ENCODE measurements at places on chromosomes 5 and 9. TPM values are rescaled to one million over a fixed set of nuclear protein-coding genes. Genes with fewer than 3 reads are reported as not detected.
A peak's percentile ranks its signal among the peaks of the same experiment; 100 is the strongest.

ARHGEF37 gene
- 0.83 TPM for total RNA-seq

DNA sequence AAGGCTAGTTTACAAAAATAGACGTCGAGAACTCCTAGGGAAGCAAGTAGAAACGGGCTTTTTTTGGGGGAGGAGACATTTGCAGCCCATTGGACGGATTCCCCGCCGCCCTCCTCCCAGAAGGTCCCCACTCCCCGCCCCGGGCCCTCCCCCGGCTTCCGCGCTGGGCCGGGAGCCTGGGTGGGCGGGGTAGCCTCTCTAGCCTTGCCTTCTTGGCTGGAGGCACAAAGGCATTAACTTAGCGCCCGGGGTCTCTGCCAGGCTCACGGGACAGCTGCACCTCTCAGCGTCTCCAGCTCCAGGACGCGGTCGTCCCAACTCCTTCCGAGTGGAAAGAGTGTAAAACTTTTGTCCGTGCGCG lies at the start of gene DMRTA1:
Gene DMRTA1 (plus strand): TSS at position 236 of the 361 bp plus-strand sequence. CDS start 242 bp downstream, outside the sequence.
- peaks cover 62% of the 10 kb centered on the region for H3K27me3 ChIP-seq
- H3K4me3 ChIP-seq = peak within 1 kb of the TSS; percentile 68
- H3K36me3 ChIP-seq = no peaks in the 10 kb centered on the region
- no peak within 1 kb of the TSS for H3K27ac ChIP-seq

DNA sequence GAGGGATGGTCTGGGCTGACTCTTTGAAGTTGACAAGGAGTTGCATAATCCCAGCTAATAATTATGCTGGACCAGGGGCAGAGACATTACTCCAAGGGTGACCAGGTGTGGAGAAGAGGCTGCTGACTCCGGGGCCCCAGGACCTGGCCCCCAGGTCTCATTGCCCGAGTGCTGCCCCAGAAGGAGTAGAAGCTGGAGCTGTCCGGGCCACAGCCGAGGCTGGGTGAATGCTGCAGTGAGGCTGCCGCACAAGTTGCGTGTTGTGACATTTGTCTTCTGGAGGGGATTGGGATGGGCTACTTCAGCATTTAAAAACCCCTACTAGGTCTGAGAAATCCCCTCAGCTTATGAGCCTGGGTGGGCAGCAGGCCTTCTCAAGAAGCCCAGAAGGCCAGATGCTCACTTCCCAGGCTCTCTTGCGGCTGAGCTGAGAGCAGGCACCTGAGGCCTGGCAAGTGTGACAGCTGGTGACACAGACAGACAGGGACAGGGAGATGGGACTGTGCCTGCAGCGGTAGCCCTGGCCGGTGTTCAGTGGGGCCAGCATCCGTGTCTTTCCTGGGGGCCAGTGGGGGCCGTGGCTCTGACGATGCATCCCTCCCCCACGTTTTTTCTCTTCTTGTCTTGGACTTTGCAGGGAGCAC lies 122.8 kb downstream of the KCNIP1 start:
- no peak for DNase-seq
- no peaks in the 10 kb centered on the region for H3K36me3 ChIP-seq
- H3K27ac ChIP-seq = no peak overlapping the region
- peaks cover 3% of the 10 kb centered on the region for H3K4me1 ChIP-seq
- H3K27me3 ChIP-seq = peaks cover 9% of the 10 kb centered on the region

DNA sequence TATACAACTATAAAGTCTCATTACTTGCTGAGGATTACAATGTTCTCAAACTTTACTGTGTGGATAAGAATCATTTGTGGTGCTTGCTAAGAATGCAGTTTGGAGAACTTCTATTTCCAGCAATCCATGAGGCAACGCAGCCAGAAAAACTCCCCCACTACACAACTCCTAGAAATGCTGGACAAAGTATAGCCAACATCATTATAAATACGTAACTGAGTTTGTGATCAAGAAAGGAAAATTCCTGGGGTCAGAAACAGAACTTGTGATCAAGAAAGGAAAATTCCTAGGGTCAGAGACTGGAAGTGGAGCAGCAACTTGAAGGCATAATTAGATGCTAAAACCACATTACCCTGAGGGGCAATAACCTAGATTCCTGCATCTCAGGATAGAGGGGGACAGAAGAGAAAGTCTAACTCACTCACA lies 81.1 kb downstream of the MAT2B start:
- peaks cover 1% of the 10 kb centered on the region for H3K27me3 ChIP-seq

DNA sequence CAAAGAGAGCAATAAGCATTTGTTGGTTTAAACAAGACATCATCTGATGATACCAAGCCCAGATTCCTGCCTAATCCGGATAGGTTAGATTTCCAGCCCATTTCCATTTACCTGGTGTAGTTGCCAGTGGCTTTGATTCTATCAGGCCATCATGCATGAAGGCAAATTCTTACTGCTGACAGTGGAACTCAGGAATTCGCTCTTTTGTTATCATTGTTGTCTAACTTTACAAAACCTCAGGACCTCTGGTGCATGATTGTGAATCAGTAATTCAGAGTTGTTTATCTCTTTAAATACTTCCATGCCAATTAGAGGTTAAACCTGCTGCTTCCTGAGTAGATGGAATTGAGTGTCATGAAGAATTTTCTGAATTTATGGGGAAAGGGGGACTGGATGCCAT lies 76.5 kb downstream of the C9orf152 start:
- no peak overlapping the region for H3K4me3 ChIP-seq
- H3K36me3 ChIP-seq = no peaks in the 10 kb centered on the region
- peaks cover 4% of the 10 kb centered on the region for H3K4me1 ChIP-seq
- H3K27me3 ChIP-seq = peaks cover 2% of the 10 kb centered on the region
- H3K27ac ChIP-seq = no peak overlapping the region
- no peak for DNase-seq

GRCh38 chr5:137705106-137705505 lies 30.8 kb downstream of the KLHL3 start:
- no peak overlapping the region for H3K27ac ChIP-seq
- H3K4me3 ChIP-seq = no peak overlapping the region
- no peak for DNase-seq
- H3K4me1 ChIP-seq = peaks cover 2% of the 10 kb centered on the region

GRCh38 chr5:134131165-134131564 lies 16.7 kb downstream of the TCF7 start:
- DNase-seq = no peak
- peaks cover 19% of the 10 kb centered on the region for H3K36me3 ChIP-seq
- no peaks in the 10 kb centered on the region for H3K27me3 ChIP-seq
- peaks cover 88% of the 10 kb centered on the region for H3K4me1 ChIP-seq
- H3K4me3 ChIP-seq = peak overlapping the region; percentile 89
- peak overlapping the region; percentile 83 for H3K27ac ChIP-seq

NRG2 gene
- total RNA-seq = 0.08 TPM

SHOC1 gene
- not detected for total RNA-seq

DNA sequence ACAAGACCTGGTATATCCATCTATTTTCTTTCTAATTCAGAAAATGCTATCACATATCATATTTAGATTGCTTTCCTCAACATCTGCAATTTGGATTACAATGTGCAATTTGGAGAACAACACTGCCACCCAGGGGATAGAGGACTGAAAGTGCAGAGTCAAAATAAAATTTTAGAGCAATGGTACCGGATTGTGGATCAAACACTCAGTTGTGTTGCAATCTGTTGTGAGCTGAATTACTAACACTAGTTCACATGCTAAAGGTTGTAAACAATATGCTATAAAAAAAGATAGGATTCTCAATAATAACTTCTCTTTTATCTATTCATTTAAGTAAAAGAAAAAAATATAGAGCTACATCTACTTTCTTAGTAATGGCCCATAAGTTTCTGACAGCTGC lies 11.9 kb upstream of the SRFBP1 start:
- H3K27me3 ChIP-seq = peaks cover 9% of the 10 kb centered on the region
- no peak overlapping the region for H3K27ac ChIP-seq
- H3K4me1 ChIP-seq = no peaks in the 10 kb centered on the region
- no peak overlapping the region for H3K4me3 ChIP-seq
- no peaks in the 10 kb centered on the region for H3K36me3 ChIP-seq

POU4F3 gene
- total RNA-seq = 0.11 TPM

ARL14EPL gene
- not detected for total RNA-seq

SLC36A2 gene
- total RNA-seq = not detected

DNA sequence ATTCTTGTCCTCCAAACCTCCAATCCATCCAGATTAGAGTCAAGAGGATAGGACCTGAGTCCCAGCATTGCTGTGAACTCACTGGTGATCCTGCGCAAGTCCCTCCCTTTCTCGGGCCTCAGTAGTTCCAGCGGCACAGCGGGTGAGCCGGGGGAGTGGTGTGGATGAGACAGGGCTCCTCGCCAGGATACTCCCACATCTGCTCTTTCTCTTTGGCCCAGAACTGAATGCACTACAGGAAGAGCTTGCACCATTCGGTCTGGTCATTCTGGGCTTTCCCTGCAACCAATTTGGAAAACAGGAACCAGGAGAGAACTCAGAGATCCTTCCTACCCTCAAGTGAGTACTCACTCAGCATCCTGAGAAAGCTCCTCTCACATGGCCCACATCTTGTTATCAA lies 6.3 kb downstream of the GPX3 start:
- no peaks in the 10 kb centered on the region for H3K27me3 ChIP-seq
- no peak overlapping the region for H3K4me3 ChIP-seq
- peaks cover 40% of the 10 kb centered on the region for H3K36me3 ChIP-seq
- no peak for DNase-seq
- H3K27ac ChIP-seq = no peak overlapping the region

GRCh38 chr5:148740966-148741742 lies 85.3 kb upstream of the ADRB2 start:
- H3K36me3 ChIP-seq = no peaks in the 10 kb centered on the region
- H3K27ac ChIP-seq = no peak overlapping the region
- H3K4me1 ChIP-seq = peaks cover 2% of the 10 kb centered on the region
- DNase-seq = no peak
- no peak overlapping the region for H3K4me3 ChIP-seq
- peaks cover 12% of the 10 kb centered on the region for H3K27me3 ChIP-seq

GRCh38 chr5:141850244-141850768 lies 27.9 kb downstream of the PCDH1 start:
- peak overlapping the region; percentile 80 for H3K27ac ChIP-seq
- H3K36me3 ChIP-seq = no peaks in the 10 kb centered on the region
- peaks cover 2% of the 10 kb centered on the region for H3K27me3 ChIP-seq
- H3K4me3 ChIP-seq = peak overlapping the region; percentile 90

DNA sequence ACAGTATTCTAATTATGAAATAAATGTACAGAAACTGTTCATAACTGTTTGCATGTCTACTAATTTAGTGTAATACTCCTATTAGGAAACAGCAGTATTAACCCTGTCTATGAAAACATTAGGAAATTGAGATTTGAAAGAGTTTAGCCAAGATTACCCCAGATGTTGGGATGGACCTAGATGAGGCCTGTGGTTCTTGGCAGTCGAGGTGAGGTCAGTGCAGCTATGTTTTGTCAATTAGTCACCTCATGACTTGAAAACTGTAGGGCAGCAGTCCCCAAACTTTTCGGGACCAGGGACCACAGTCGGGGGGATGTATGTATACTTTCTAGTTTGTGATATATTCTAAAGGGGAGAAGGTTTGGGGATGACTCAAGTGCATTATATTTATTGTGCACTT lies 4.7 kb downstream of the LNPEP start:
- H3K36me3 ChIP-seq = peaks cover 45% of the 10 kb centered on the region
- H3K4me1 ChIP-seq = peaks cover 46% of the 10 kb centered on the region
- no peak overlapping the region for H3K4me3 ChIP-seq
- no peaks in the 10 kb centered on the region for H3K27me3 ChIP-seq
- DNase-seq = no peak

ENHO gene
- not detected for total RNA-seq

- DNase-seq = no peak
- H3K4me3 ChIP-seq = no peak overlapping the region
- H3K27ac ChIP-seq = no peak overlapping the region
- H3K36me3 ChIP-seq = peaks cover 10% of the 10 kb centered on the region
- H3K4me1 ChIP-seq = peaks cover 40% of the 10 kb centered on the region
- peaks cover 2% of the 10 kb centered on the region for H3K27me3 ChIP-seq
These were observed 26.2 kb upstream of the TGFBR1 start for GRCh38 chr9:99078717-99079116.

DNA sequence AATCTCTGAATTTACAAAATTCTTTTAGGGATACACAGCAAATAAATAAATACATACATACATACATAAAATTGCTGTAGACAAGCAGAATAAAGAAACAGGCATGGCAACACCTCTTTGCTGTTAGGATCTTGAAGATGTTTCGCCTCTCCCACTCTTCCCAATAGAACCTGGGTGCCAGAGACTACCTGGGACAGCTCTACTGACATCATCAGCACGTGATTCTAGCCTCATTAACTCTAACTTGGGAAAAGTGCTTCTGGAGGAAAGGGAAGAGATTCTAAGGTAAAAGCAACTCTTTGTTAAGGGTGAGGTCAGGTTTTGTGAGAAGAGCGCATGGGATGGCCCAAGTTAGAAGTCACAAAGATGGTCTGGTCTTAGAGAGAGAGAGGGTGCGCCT lies 339.1 kb downstream of the RFX3 start:
- no peak for DNase-seq
- H3K36me3 ChIP-seq = no peaks in the 10 kb centered on the region
- H3K4me3 ChIP-seq = no peak overlapping the region
- no peaks in the 10 kb centered on the region for H3K4me1 ChIP-seq
- no peak overlapping the region for H3K27ac ChIP-seq
- H3K27me3 ChIP-seq = peaks cover 37% of the 10 kb centered on the region

SHISAL2B gene
- total RNA-seq = not detected

- H3K36me3 ChIP-seq = peaks cover 60% of the 10 kb centered on the region
- peak overlapping the region; percentile 54 for H3K27ac ChIP-seq
- no peak for DNase-seq
- no peak overlapping the region for H3K4me3 ChIP-seq
- peaks cover 28% of the 10 kb centered on the region for H3K4me1 ChIP-seq
These were observed 10.1 kb downstream of the ARRDC3 start for GRCh38 chr5:91373006-91373405.

Measured in activated naive CD8-positive, alpha-beta T cell treated with anti-CD3 and anti-CD28 coated beads, Interleukin-2, amount 10 ng/mL, durations not matched to agents 7 days and 5 days (primary cell).